ENCODE measurements at places on chromosomes 16 and 17.

DNA sequence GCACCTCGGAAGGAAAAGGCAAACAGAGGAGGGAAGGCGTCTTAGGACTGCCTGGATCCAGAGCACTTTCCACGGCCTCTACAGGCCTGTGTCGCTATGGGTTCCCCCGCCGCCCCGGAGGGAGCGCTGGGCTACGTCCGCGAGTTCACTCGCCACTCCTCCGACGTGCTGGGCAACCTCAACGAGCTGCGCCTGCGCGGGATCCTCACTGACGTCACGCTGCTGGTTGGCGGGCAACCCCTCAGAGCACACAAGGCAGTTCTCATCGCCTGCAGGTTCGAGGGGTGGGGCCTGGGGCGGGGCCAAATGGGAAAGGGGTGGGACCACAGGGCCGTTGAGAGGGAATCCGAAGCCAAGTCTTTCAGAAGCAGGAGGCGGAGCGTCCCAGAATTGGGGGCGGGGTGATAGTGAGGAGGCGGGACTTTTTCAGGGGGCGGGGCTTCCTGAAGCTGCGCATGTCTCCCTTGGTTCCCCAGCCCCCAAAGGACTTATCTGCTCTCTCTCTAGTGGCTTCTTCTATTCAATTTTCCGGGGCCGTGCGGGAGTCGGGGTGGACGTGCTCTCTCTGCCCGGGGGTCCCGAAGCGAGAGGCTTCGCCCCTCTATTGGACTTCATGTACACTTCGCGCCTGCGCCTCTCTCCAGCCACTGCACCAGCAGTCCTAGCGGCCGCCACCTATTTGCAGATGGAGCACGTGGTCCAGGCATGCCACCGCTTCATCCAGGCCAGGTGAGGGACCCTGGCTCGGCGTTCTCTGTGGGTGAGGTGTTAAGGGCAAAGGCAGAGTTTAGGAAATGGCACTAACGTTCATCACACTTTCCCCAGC, 939 bp downstream of the BCL6B start:
- peak; percentile 98 for DNase-seq

DNA sequence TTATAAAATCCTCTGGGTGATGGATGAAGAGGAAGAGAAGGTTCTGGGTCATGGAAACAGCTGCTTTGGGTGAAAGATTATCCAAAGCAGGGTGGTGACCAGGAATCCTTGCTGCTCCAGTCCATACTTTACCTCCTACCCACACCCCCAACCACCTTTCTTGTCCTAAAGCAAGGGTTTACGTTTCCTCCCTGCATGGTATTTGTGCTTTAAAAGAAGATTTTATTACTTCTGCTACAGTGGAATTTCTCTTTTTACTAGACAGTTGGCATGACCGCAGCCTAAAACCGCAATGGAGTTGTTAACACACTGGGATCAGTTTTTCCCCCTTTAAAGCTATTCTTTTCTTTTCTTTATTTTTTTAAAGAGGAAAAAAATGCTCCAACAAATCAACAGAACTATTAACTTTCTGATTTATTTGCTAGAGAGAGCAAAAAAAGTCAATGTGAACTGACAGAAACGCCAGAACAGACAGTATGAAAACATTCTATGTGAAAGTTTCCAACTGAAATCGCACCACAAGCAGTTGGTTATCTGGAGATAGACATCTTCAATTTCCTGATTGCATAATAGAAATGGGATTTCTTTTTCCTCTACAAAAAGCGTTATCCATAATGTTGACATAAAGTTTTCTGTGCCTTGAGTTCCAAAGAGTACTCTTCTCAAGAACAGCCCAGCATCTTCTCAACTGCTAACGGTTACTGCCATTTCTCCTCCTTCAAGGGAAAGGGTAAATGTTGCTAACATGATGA, 236.0 kb downstream of the IRX3 start:
- no peak for DNase-seq

DNA sequence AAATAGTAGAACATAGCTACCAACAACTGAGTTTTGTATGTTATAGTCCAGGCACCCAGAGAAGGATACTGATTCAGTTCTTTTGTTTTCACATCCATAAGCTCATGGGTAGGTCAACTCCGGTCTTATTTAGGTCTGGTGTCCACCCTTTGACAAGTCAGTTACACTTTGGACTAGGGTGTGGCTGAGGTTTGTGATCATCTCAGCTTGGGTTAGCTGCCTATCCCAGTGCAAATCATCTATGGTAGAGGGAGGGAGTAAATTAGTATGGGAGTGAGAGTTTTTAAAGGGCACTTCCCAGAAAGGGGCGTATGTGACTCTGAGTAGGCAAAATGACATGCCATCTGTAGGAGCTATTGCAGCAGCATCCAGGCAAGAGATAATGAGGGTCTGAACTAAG, 66.1 kb downstream of the TANC2 start:
- DNase-seq = no peak

DNA sequence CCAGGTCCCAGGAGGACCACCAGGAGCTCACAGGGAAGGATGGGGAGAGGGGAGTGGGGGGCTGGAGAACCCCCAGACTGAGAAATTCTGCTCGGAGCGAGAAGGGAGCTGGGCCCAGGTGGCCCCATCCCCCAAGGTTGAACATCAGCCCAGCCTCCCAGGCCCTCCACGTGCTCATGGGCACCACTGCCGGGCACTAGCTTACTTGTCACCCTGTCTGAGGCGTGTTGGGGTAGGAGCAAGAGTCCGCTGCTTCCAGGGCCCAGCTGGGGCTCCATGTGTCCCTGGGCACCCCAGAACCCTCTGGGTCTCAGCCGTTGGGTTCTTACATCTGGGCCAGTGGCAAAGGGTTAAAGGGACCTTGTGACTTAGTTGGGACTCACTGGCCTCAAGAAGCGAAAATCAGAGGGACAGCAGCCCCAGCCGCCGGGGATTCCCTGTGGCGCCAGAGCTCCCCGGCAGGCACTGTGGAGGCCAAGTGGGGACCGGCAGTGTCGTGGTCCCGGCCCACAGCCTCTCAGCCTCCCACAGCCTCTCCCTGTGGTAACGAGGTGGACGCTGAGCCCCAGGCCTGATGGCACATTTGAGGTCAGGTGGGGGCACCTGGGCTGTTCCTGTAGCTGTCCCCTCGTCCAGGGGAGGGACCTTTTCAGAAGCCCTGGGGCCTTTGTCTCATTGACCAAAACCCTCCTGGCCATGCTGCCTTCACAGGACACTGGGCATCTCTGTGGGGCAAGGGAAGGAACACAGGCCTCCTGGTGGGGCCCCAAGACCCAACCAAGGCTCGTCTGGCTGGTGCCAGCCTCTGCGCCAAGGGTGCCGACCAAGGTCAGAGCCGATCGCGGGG, 33.7 kb upstream of the CDH15 start:
- DNase-seq = no peak

GRCh38 chr17:2053380-2054261, 1.3 kb upstream of the HIC1 start:
- DNase-seq = peak; percentile 88

GRCh38 chr16:87942680-87943079, 6.4 kb upstream of the CA5A start:
- no peak for DNase-seq

DNA sequence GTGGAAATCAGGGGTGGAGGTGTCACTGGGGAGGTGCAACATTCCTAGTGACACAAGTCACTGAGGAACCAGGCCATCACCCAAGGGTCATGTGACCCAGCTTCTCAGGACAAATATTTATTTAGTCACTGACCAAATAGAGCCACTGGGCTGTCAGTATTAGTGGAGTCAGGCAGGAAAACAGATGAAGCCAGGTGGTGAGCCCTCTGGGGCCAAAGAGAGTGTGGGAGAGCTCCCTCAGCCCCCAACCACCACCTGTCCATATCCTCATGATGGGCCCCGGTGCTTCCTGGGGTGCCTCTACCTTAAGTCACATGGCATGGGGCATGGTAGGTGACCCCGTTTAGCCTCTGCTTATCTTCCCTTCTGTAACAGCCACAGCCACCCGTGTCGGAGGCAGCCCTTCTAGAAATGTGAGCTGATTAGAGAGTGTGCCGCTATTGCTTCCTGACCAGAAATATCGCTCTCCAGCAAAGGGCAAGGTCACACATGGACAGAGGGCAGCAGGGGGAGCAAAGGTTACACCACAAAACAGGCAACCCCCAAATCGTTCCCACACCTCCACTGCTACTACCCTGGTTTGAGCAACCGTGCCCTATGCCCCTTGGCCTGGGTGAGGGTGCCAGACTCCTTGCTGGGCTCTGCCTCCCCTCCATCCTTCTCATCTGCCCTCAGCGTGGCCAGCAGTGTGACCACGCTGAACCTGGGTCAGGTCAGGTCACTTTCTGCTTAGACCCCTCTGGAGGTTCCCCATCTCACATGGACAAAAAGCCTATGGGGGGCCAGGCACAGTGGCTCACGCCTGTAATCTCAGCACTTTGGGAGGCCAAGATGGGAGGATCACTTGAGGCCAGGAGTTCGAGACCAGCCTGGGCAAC, 8.6 kb upstream of the AKTIP start:
- DNase-seq = no peak

GRCh38 chr16:78619811-78620210, 520.4 kb downstream of the WWOX start:
- DNase-seq = no peak

GRCh38 chr17:77802333-77802615, 156.2 kb upstream of the TNRC6C start:
- no peak for DNase-seq

- no peak for DNase-seq
Observed at GRCh38 chr17:31595076-31595475, 203.6 kb downstream of the RAB11FIP4 start.

- DNase-seq = no peak
Observed at GRCh38 chr17:19570544-19571062, 36.9 kb downstream of the SLC47A1 start.

DNA sequence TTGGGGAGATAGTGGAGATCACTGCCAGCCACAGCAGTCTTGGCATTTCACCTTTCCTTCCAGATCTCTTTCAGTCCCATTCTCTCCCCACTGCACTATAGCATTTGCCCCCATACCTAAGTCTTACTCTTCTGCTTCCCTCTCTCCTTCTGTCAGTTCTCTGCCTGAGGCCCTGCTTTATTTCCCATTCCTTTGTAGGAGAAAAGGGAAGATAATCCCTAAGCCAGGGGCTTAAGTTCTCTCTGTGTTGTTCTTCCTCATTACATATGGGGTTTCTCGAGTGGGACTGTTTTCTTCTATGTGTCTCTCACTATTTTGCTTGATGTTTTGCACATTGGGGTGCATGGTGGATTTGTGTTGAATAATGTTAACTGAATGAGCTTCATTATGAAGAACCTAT, 6.4 kb downstream of the KDM6B start:
- no peak for DNase-seq

- no peak for DNase-seq
Observed at GRCh38 chr17:43449470-43450248, 34.1 kb upstream of the DHX8 start.

DNA sequence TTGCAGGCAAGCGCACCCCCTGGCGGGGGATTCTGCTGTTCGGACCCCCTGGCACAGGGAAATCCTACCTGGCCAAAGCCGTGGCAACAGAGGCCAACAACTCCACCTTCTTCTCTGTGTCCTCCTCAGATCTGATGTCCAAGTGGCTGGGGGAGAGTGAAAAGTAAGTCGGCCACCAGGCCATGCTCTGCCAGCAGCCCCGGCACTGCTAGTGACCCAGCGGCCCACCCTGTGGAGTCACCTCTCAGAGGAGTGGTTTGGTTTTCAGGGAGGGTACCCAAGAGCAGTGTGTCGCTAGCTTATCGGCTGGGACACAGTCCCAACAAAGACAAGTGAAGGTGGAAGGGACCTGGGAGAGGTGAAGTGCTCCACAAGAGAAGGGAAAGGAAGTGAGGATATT, 8.2 kb downstream of the VPS4A start:
- no peak for DNase-seq

- no peak for DNase-seq
Observed at GRCh38 chr17:51660266-51660665, 399.9 kb downstream of the UTP18 start.

DNA sequence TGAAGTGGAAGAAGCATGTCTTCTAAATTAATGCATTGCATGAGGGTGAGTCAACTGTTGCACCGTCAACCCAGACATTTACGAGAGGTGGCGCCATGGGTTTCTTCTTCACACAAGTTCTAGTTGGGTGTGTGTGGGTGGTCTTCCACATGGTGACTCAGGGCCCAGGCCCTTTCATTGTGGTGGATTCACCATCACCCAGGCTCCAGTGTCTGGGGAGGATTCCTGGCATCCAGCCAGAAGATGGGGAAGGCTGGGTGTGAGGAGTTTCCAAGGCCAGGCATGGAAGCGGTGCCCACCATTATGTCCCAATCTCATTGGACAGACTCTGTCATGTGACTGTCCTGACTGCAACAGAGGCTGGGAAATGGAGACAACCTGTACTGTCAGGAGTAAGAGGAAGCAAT, 21.4 kb upstream of the JPH3 start:
- no peak for DNase-seq

DNA sequence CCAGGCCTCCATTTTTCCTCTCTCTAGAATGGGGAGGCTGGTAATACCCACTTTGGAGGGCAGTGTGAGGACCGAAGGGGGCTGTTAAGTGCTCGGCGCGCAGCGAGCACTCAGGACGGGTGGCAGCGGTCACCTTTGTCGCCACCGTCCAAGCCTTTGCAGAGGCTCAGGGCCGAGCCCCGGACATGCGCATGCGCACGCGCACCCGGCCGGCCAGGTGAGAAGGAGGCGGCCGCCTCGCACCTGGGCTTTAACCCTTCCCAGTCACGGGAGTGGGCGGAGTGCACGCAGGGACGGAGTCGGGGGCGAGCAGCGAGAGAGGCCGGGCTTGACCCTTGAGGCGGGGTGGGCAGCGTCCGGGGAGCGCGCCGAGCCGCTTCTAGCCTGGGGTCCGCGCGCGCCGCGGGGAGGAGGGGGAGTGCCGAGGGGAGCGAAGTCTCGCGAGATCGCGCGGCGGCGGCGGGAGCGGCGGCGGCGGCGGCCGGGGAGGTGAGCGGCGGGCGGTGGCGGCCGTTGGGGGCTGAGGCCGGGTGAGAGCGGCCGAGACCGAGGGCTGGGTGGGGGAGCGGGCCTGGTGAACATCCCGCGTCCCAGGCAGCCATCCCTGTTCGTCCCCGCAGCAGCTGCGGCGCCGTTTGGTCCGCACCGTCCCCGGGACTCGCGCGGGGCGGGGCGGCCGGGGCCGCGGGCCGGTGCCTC, at the start of gene MRTFB:
Gene MRTFB, plus strand, starts transcription at position 443 of the 699 bp plus-strand sequence. CDS start 69,288 bp downstream, outside the sequence.
- DNase-seq = peak; percentile 81

DNA sequence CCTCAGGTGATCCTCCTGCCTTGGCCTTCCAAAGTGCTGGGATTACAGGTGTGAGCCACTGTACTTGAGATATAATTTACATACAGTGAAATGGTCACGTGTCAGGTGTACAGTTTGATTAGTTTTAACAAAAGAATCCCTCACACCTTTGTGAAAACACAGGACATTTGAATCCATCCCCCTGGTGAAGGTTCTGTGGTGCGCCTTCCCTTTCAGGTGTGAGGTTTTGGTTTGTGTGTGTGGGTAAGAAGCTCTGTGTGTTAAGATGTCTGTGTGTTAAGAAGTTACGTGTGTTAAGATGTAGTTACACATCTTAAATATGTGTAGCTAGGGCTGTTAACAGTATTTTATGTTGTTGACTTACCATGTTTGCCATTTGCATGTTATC, 4.4 kb downstream of the SEC14L1 start:
- DNase-seq = no peak

DNA sequence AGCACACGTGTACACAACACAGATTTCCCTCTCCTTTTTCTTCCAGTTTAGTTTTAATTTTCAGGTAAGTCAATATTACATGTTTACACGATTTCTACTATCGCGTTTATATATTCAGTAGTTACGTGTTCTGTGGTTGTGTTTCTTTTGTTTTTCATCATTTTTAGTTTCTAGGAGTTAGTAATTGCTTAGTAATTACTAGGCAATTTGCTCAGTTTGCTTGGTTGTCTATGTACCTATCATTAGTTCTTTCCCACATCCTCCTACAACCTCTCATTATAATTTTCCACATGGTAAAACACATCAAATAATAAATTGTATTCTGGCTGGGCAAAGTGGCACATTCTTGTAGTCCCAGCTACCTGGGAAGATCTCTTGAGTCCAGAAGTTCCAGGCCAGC, 24.6 kb upstream of the GUCY2D start:
- no peak for DNase-seq

Measured in CD4-positive, alpha-beta T cell treated with Interleukin-10 for 1 hour (primary cell).